ENCODE measurements at places on chromosomes 6 and 20. TPM values are rescaled to one million over a fixed set of nuclear protein-coding genes. Genes with fewer than 3 reads are reported as not detected.

KCNQ5 gene
- total RNA-seq = 1.4 TPM

HCRTR2 gene
- total RNA-seq = not detected

SOX18 gene
- total RNA-seq = 1.9 TPM

OPRL1 gene
- 1.5 TPM for total RNA-seq

GRIK2 gene
- total RNA-seq = 0.56 TPM

KIF25 gene
- 0.23 TPM for total RNA-seq

SFT2D1 gene
- total RNA-seq = 33.2 TPM

MYLK4 gene
- 0.09 TPM for total RNA-seq

C6orf15 gene
- total RNA-seq = 0.07 TPM
